ENCODE measurements at places on chromosomes 11 and 22.

DNA sequence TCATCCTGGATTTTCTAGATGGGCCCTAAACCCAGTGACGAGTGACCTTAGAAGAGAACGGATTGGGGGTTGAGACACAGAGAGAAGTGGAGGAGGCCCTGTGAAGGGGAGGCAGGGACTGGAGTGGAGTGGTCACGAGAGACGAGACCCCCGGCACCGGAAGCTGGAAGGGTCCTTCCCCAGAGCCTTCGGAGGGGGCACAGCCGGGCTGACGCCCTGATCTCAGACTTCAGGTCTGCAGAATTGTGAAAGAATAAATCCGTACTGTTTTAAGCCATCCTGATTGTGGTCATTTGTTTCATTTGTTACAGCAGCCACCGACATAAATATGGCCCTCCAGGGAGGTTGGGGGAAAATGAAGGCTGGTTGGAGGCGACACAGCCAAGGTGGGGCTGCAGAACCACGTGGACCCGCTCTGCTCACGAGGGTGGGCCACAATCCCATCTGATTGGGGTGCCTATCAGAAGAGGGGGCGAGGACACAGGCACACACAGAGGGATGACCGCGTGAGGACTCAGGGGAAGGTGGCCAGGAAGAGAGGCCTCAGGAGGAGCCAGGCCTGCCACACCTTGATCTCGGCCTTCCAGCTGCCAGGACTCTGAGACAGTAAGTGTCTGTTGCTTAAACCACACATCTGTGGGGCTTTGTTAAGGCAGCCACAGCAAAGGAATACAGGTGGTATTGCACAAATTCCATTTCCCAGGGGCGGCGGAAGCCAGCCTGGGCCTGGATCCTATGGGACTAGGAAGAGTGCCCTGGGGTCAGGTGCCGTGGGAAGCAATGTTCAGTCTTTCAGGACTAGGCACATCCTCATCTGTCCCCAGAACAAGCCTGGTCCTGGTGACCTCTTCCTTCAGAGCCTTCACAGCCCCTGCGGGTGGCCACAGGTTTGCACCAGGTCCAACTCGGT is 73.3 kb upstream of the SHANK2 start:
- DNase-seq = no peak

GRCh38 chr22:38776086-38776485 is 17.9 kb downstream of the DNAL4 start:
- no peak for DNase-seq

DNA sequence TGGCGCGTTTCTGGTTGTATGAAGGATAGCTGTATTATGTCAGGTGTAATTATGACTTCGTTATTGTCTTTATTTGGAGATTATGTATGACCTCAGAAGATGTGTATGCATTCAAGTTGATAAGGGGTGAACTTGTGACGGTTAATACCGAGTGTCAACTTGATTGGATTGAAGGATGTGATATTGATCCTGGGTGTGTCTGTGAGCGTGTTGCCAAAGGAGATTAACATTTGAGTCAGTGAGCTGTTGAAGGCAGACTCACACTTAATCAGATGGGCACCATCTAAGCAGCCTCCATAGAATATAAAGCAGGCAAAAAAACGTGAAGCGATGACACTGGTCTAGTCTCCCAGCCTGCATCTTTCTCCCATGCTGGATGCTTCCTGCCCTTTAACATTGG is 15.3 kb upstream of the CD82 start:
- DNase-seq = no peak

GRCh38 chr11:1509626-1510255 is 23.2 kb upstream of the MOB2 start:
- DNase-seq = no peak

DNA sequence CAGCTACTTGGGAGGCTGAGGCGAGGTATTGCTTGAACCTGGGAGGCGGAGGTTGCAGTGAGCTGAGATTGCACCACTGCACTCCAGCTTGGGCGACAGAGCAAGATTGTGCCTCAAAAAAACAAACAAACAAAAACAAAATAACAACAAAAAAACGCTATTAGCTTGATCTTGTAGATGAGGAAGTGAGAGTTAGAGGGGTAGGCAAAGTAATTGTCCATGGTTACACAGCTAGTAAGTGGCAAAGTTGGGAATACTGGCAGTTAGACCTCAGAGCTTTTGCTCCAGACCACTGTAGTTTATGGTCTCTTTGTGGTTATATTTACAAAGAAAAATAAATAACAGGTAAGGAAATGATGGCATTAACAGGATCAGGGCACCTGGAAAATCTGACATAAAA is 15.1 kb downstream of the LDHC start:
- DNase-seq = no peak

DNA sequence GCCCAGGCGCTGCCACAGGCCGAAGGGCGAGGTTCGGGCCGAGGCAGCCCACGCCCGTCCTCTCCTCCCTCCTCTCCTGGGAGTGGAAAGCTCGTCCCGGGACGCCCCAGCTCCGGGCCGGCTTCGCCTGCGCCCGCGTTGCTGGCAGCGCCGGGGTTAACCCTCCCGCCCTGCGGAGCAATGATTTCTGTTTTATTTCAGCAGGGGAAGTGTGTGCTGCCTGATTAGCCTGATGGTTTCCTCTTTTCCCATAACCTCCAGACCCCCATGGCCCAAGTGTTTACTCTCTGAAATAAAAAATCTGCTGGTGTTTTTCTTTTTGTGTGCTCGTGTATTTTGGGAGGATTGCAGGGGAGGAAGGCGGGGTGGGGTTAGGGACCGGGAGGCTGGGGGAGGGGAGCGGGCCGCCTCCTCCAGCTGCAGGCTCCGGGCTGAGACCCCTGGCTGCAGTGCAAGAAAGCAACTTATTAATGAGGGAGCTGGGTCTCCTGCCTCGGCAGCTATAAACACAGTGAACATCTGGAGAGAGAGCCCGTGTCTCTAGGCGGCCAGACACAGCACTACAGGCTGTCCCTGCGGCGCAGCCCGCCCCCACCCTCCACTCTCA is 38.6 kb downstream of the ETS1 start:
- no peak for DNase-seq

DNA sequence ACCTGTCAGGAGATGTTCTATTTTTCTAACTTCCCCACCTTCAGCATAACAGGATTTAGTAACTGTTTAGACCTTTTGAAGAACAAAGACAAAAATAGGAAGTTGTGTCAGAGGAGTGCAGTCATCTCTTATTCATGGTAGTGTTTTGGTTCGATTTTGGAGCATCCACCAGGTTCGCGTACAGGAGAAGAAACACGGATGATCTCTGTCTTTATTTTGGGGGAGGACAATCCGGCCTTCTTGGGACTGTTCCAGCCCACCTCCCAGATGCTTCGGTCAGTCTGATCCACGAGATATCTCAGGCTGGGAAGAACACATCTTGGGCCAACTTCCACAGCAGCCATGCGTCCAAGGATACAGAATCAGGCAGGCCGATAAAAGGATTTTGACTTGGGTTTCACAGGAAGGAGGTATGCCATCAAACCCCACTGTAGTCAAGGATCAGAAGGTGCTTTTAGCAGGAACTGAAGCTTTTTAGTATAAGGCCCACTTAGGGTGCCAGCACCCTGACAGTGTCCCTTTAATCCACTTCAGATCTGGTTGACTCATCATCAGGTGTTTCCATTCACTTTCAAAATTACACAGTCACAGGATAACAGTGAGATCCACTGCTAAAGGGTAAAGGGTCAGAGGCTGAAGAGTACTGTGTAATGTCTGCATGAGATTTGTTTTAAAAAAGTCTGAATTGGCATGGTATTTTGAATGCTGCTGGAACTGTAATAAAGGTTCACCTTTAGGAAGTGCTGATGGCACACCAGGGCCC is 16.5 kb downstream of the PATZ1 start:
- no peak for DNase-seq

Data from activated CD4-positive, CD25-positive, alpha-beta regulatory T cell treated with anti-CD3 and anti-CD28 coated beads, Interleukin-2, amount 50 U/mL, for 16 hours (primary cell).